CD4-positive, CD25-positive, alpha-beta regulatory T cell (primary cell): ENCODE measurements at places on chromosomes 1 and 21. TPM values are rescaled to one million over a fixed set of nuclear protein-coding genes. Genes with fewer than 3 reads are reported as not detected.
A peak's percentile ranks its signal among the peaks of the same experiment; 100 is the strongest.

DNA sequence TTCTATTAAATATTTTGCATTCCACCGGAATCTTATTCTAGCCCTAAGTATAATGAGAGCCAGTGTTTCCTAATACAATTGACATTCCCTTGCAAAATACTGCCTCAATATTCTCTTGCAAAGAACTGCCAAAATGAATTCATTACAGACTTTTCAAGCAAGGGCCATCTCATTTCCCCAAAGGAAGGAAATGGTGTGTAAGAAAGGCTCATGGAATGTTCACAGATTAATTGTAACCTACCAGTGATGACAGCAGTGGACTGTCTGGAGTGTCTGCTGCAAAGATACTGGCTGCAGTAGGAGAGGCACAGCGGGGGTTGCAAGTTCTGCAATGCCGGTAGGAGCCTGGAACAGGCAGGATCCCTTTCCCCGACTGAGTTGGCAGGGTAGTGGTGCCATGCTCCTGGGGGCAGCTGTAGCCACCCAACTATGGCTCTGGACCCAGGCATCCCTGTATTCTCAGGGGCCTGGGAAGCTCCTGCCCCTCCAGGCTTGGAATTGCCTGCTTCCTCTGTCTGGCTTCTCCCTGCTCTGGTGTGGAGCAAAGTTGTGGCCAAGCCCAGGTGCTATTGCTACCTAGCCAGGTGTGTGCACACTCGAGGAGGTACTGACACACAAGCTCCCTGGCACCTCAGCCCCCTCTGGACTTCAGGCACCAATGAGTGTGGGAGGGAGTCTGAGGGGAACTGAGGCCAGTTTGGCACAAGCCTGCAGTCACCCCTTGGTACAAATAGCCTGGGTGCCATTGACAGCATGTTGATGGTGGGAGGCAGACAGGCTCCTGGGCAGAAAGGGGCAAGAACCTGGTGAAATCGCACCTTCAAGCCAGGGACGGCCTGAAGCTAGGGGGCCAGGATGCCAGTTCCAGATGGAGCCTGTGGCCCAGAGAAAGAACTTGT lies 1371.0 kb downstream of the KCNT2 start:
- DNase-seq = no peak

GRCh38 chr1:85363521-85363920 lies 87.1 kb upstream of the BCL10 start:
- DNase-seq = no peak

- no peak for DNase-seq
Measured at GRCh38 chr1:108830119-108831008, 26.5 kb downstream of the AKNAD1 start.

DNA sequence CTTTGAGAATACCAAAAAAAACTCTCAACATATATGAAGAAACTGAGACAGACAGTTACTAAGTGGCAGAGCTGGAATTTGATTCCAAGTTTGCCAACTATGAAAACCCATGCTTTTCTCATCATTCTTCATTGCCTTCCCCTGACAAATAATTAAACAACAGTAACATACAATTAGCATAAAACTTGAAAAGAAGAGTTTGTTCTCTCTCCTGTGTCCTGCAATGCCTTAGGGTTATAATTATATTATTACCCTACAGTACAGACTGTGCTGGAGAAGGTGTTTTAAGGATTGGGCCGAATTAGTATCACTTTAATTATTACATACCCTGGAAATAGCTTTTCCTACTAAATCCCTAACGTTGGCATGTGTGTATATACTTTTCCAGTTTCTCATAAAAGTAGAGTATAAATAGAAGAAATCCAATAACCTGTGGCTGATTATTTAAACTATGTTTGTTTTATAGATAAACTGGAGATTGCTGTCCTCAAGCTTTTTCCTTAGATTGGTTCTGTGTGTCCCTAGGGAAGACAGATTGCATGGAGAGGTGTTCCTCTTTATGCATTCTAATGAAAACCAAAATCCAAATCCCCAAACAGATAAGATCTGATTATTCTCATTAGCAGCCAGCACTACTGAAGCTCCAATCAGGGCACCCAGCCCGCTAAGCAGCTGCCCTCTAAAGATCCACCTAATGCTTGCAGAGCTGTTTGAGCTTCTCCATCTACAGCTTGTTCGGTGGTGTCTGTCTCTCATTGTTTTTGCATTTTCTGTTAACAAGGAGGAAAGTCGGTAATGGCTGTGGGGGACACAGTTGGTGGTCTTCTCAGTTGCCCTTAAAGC lies 156.3 kb downstream of the TM2D1 start:
- no peak for DNase-seq

- peak; percentile 35 for DNase-seq
Measured at GRCh38 chr21:46639489-46640386, 4.3 kb downstream of the PRMT2 start.

DNA sequence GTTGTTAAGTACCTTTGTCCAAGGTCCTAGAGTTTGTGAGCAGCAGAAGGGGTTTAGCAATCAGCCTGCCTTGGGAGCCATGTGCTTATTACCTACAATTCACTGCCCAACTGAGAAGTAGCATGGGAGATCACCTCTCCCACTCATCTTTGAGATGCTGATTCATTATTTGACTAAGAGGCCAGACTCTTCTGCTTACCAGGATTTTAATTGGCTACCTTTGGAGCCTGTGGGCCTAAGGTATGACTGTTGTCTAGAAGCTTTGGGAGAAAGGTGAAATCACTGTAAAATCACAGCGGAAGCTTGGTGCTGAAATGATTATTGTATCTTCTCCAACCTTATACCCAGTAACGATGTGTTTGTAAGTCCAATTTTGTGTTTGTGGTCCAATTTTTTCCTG lies 213.4 kb downstream of the ST6GALNAC3 start:
- no peak for DNase-seq

DNA sequence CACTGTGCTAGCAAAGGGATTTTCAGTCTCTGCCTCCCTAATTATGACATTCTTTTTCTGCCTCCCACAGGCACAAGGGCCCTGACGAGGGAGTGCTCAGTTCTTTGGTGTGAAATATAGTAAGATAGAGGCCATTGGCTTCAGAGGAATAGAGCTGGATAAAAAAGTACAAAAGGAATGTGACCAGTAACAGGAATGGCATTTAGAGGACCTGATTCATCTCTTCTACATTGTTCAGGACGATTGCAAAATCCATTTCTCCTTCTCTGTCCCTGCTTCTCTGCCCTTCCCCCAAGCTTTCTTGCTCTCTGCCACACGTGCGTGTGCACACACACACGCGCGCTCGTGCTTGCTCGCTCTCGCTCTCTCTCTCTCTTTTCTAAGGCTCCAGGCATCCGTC lies 668.2 kb downstream of the KIF26B start:
- no peak for DNase-seq

- no peak for DNase-seq
Measured at GRCh38 chr1:30536530-30536929, 186.9 kb downstream of the MATN1 start.

GRCh38 chr1:243465081-243465480 lies 209.2 kb downstream of the SDCCAG8 start:
- no peak for DNase-seq

DNA sequence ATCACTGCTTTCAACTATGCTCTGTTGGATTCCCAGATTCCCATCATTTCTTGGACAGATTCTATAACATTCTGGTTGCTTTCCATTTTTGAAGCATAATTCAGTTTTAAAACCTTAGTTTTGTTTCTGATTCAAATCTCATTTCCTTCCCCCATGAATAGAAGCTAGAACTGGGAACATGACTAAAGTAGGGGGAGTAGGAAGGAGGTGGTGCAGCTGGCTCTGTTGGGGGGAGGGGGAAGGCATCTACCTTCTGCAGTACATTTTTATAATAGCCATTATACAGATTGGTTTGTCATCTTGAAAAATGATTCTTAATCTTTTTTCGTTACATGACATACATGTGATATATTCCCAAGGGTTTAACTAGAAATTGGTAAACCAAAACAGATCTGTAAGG lies 48.1 kb downstream of the SMG7 start:
- no peak for DNase-seq

DNA sequence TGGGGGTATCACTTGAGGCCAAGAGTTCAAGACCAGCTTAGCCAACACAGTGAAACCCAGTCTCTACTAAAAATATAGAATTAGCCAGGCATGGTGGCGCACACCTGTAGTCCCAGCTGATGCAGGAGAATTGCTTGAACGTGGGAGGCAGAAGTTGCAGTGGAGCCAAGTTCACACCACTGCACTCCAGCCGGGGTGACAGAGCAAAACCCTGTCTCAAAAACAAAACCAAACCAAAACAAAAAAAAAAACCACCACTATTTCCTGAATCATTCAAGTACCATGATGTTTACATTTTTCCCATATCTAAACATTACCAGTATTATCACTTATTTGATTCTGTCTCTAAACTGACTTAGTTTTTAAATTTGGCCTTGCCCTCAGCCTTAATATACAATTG lies 29.5 kb downstream of the TUT4 start:
- DNase-seq = peak; percentile 37

- no peak for DNase-seq
Measured at GRCh38 chr1:50610563-50610962, 187.3 kb upstream of the DMRTA2 start.

- no peak for DNase-seq
Measured at GRCh38 chr1:89555550-89555949, 30.9 kb downstream of the LRRC8B start.

DNA sequence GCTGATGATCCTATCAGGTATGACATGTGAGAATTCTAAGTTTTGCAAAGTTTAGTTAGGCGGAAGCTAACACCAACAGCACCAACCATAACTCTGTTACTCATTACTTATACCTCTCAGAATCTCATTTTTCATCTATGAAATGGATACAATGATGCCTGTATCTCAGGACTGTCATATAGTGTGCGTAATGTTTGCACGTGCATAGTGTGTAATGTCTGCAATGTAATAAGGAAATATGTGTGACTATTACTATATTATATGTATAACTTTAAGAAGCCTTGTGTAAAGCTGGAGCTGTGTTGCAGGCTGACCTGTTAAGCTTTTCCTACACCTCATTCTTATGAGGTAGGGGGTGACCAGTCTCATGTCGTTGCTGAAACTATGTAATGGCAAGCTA lies 13.0 kb downstream of the ADCY10 start:
- DNase-seq = no peak

GRCh38 chr1:204150702-204151551 lies 917 bp downstream of the ETNK2 start:
- no peak for DNase-seq

GRCh38 chr1:99969260-99969728 lies 502 bp upstream of the SLC35A3 start:
- no peak for DNase-seq

DNA sequence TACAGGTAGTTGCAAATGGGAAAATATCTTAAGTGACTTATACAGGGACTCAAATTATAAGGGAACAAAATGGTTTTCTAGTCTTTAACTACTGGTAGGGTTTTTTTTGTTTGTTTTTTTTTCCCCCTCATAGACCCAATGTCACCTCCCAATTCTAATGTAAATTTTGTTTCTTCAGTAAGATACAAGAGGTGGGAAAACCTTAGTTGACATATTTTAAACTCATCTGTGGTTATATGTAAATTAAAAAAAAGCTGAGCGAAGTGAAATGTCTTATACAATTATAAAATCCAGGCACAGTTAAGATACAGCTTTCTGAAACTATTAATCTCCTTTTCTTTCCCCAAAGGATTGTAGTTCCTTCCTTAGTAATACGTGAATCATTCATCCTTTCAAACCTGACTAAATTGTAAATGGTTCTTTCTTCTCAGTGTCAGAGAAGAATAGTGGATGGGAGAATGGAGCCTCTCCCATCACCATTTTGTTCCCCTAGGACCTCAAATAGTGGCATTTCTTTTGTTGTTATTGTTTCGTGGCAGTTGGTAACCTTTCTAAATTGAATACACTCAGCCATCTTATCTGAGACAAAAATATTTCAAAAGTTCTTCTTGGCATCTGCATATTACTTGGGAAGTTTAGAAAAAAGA lies 11.2 kb downstream of the TSEN15 start:
- no peak for DNase-seq

- no peak for DNase-seq
Measured at GRCh38 chr1:30695439-30695841, 27.9 kb downstream of the MATN1 start.

- peak; percentile 71 for DNase-seq
Measured at GRCh38 chr1:101238681-101239094, 1.9 kb downstream of the S1PR1 start.

DNA sequence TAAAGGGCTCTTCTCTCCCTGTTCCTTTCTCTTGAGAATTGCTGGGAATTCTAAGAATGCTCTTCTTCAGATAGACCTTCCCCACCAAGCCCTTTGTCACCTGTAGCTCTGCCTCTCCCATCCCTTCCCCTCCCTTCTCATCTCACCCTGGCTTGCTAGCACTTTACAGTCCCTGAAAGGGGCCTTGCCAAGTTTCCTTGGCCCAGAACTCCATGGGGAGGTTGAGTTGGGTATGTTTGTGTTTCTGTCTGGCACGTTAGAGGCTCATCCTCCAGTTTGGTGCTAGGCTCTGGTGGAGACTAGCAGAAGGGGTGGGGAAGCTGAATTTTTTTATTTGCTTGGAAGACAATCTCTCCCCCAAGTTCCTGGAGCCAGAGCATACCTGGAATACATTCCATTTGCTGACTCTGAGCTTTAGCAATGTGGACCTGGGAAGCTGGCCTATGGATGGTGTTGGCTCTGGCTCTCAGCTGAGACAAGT lies 4.9 kb downstream of the CGN start:
- DNase-seq = no peak

DNA sequence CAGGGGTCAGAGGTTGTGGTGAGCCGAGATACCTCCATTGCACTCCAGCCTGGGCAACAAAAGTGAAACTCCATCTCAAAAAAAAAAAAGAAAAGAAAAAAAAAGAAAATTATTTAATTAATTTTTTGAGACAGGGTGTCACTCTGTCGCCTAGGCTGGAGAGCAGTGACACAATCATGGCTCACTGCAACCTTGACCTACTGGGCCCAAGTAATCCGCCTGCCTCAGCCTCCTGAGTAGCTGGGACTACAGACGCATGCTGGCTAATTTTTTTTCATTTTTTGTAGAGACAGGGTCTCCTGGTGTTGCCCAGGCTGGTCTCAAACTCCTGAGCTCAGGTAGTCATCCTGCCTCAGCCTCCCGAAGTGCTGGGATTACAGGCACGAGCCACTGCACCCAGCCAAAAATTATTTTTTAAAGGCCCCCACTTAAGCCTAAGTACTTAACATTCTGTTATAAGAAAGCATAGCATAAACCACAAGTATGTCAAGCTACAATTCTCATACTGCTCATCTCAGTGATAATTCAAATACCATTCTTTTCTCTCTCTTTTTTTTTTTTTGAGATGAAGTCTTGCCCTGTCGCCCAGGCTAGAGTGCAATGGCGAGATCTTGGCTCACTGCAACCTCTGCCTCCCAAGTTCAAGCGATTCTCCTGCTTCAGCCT lies 19.9 kb downstream of the NUCKS1 start:
- no peak for DNase-seq

- no peak for DNase-seq
Measured at GRCh38 chr1:107213225-107213624, 72.4 kb downstream of the NTNG1 start.

OLIG2 gene
- total RNA-seq = not detected

GJB3 gene
- total RNA-seq = not detected

SEMA4A gene
- 41.2 TPM for total RNA-seq

PLEKHN1 gene
- total RNA-seq = 2.5 TPM

DTL gene
- total RNA-seq = 4.7 TPM

ADCY10 gene
- total RNA-seq = 0.10 TPM

RNF186 gene
- not detected for total RNA-seq

SIPA1L2 gene
- 0.22 TPM for total RNA-seq

AIRE gene
- total RNA-seq = 0.39 TPM

IFI16 gene
- 130 TPM for total RNA-seq

AADACL3 gene
- not detected for total RNA-seq
